Cardiac atrium fibroblast (primary cell): ENCODE measurements at places on chromosomes 12 and 14. TPM values are rescaled to one million over a fixed set of nuclear protein-coding genes. Genes with fewer than 3 reads are reported as not detected.

SLCO1B1 gene
- not detected in 2 replicates for total RNA-seq

SMIM41 gene
- not detected in 2 replicates for total RNA-seq

CIDEB gene
- total RNA-seq: 0.18 and 2.8 TPM in 2 replicates

PPTC7 gene
- 2.3 and 3.6 TPM in 2 replicates for total RNA-seq

ANO4 gene
- 4.0 and 5.3 TPM in 2 replicates for total RNA-seq

CMA1 gene
- not detected in 2 replicates for total RNA-seq

TMED10 gene
- total RNA-seq: 327 and 330 TPM in 2 replicates

EXOC5 gene
- 24.6 and 48.9 TPM in 2 replicates for total RNA-seq

RASAL1 gene
- total RNA-seq: not detected in 2 replicates

PLCZ1 gene
- total RNA-seq: not detected in 2 replicates

TSPAN19 gene
- not detected in 2 replicates for total RNA-seq
